Aorta (tissue), 5 donors: ENCODE measurements at places on chromosomes 7 and 10. TPM values are rescaled to one million over a fixed set of nuclear protein-coding genes. Genes with fewer than 3 reads are reported as not detected.
A peak's percentile ranks its signal among the peaks of the same experiment; 100 is the strongest.

LRRC18 gene
- total RNA-seq, result not detected

TAS2R41 gene
- total RNA-seq, result 1.0 TPM

ZNRF2 gene
- total RNA-seq, result 21.1 TPM

HNRNPF gene
- 103 TPM for total RNA-seq

INMT gene
- 83.0 TPM for total RNA-seq

FEZF1 gene
- not detected for total RNA-seq

STX1A gene
- total RNA-seq, result 10.2 TPM

MACC1 gene
- total RNA-seq, result 0.69 TPM

ANKRD22 gene
- 0.24 TPM for total RNA-seq

- no peak for DNase-seq
Measured at GRCh38 chr7:80630608-80631405, 7.6 kb upstream of the CD36 start.

GRCh38 chr10:34761453-34761852 lies 53.6 kb downstream of the PARD3 start:
- no peak for DNase-seq

DNA sequence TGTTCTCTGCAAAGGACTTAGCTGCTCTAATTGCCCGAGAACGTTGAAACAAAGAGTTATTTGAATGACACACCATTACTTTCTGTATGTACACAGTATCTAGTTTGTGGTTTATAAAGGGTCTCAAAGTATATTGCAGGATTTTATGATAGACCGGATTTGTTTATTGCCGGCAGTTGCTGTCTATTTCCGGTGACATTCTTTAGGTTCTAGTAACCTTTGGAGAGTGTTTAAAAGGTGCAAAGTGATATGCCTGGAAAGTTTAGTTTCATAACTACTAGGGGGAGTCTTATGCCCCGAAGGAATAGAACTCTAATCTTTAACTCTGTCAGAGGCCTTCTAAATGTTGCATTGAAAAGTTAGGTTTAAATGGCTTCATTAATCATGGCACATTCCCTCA lies 63.8 kb downstream of the PAPSS2 start:
- DNase-seq, result no peak

GRCh38 chr10:74213571-74214162 lies 62.6 kb downstream of the ADK start:
- no peak for DNase-seq

GRCh38 chr10:133246236-133246626 lies 8.6 kb downstream of the VENTX start:
- no peak for DNase-seq

GRCh38 chr10:31604646-31605170 lies 285.7 kb downstream of the ZEB1 start:
- DNase-seq, result no peak

DNA sequence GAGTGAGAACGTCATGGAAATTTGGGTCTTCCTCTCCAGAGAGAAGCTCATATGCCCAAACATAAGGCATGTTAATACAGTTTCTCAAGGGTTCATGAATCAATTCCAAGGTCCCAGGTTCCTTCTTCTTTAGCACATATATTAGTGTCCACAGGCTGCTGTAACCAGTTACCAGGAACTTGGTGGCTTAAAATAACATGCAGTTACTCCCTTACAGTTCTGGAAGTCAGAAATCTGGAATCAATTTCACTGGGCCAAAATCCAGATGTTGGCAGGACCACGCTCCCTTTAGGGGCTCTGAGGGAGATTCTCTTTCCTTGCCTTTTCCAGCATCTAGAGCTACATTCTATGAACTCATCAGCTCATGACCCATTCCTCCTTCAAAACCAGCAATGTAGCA lies 64.8 kb downstream of the MRC1 start:
- no peak for DNase-seq

DNA sequence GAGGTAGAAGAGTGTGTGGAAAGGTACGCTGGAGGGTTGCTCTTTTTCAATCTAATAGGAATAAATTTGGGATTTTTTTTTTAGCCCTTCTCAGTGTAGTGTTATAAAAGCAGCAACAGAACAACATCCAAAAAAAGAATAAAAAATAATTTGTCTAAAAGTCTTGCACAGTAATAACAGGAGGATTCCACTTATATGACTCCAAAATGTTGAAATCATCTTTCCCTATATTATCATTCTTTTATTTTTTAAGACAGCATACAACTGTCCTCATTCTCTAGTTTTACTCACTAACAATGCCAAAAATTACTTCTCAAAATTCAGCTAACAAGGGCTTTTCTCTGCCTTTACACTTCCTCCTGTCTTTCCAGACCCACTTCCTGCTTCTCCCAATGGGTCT lies 27.8 kb downstream of the IL2RA start:
- DNase-seq, result no peak

GRCh38 chr10:18658271-18659124 lies 733 bp upstream of the ARL5B start:
- DNase-seq, result peak; percentile 50

GRCh38 chr10:32379318-32379949 lies 32.5 kb upstream of the EPC1 start:
- DNase-seq, result no peak

DNA sequence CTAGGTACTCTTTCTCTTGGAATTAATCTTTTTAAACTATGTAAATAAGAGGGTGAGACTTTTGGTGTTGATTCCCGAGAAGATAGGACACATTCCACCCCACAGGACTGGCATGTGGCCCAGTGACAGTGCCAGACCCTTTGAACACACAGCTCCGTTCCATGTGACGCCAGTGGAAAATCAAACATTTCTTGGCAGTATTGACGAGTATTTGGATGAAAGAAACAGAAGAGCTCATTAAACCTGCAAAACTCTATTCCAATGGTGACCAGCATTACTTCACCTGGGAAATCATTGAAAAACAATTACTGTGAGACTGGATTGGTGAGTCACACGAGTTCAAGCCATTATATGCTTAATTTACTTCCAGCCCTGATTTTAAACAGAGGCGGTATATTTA lies 25.8 kb downstream of the AKR1E2 start:
- peak; percentile 59 for DNase-seq

GRCh38 chr7:44240983-44241510 lies 40.3 kb downstream of the YKT6 start:
- DNase-seq, result peak; percentile 91
